ENCODE measurements at places on chromosomes 7 and 10.

GRCh38 chr7:126535176-126535575 is 717.6 kb downstream of the GRM8 start:
- DNase-seq, result no peak

GRCh38 chr7:87234949-87235348 is 15.4 kb upstream of the TMEM243 start:
- DNase-seq, result no peak

DNA sequence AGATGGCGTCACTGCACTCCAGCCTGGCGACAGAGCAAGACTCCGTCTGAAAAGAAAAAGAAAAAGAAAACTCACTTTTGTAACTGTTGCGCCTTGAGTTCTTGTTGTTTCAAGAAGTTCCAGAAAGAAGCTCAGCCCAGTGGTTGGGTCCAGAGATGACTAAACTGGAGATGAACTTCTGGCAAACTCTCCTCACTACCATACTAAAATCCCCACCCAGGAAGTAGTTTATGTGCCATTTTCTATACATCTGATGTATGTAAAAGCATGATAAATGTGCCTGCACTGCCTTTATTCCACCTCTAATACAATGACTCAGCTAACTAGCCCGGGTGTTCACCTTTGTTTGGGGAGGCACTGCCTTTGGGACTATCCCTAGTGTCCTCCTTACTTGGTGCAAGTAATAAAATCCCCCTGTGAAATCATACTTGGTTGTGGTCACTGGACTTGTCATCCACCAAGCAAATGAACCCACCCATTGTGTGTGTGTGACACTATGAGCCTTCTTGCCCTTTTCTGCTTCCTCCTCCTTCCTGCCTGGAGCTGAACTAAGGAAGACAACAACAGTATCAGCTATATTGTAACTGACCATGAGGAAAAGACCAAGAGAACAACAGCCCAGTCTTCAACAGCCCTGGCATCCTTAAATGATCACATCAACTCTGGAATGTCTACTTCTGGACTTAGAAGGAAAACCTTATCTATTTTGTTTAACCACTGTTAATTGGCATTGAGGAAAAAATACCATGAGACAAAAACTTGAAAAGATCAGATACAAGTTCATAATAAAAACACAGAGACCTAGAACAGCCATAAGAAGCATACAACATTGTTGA is 33.6 kb downstream of the JMJD1C start:
- no peak for DNase-seq

DNA sequence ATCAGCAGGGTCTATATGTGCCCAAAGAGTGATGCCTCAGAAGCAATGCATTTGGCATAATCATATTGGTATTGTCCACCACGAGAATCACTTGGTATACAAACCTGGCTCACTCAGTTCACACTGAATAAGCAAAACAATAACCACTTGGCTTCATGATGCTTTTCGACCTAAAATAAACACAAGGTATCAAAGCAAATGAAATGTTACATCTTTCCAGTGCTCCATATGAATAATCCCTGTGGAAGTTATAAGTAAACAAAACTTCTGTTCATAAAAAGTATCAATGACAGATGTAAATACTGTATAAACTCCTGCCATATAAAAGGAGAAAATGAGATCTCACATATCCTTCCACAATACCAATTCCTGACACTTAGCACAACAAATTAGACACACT is 29.8 kb upstream of the EBLN1 start:
- DNase-seq, result no peak

DNA sequence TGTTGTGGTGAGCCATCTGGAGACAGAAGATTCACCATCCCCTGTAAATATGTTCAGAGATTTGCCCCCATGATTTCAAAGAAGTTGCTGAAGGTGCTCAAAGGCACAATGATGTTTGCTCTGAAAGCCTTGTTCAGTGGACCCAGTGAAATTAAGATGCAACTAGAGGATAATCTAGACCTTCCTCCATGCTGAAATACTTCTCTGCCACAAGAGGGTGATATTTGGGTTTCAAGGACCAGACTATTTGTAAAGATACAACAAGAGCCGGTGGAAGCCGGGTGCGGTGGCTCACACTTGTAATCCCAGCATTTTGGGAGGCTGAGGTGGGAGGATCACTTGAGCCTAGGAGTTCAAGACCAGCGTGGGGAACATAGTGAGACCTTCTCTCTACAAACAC is 13.5 kb upstream of the MSRB2 start:
- no peak for DNase-seq

- no peak for DNase-seq
Measured at GRCh38 chr10:8405596-8405995, 351.1 kb downstream of the GATA3 start.

- no peak for DNase-seq
Measured at GRCh38 chr7:102125127-102125596, 161.5 kb upstream of the SH2B2 start.

Measured in Ammon's horn (tissue), 1 donor.